Fibroblast of skin of back (primary cell): ENCODE measurements at places on chromosomes 13 and 19.

DNA sequence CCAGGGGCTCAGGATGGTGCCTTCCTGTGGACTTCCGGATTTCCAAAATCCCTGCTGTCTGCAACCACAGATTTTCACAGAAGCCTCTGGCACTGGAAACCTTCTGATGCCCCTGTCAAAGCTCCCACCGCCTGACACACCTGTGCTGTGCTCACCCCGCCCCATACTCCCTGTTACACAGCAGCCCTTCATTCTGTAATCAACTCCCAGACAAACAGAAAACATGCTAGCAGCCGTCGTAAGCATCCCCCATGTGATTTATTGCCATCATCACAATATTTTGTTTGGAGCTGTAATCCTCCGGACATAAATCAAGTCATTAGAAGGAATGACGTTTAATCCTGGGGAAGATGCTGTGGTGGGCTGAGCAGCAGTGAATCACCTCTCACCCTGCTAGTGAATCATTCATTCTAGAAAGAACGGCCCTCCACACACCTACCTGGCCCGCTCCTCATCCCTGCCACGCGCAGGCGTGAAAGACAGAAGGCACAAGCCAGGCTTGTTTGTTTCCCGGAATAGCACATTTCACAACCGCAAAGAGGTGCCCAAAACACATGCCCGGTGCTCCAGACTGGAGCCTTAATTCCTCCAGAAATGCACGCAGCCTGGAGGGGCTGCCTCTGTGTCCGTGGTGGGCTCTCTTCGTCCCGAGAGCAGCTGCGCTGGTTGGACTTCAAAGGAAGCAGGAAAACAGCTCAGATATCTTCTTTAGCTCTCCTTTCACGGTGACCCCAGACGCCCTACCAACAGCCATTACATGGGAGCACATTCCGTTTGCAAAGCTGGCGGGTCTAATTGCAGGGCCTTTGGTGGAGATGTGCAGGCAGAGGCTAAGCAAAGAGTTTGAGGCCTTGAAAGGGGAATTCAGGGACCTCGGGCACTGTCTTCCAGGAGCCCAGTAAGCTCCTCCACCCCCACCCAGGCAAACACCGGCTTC, 41.3 kb upstream of the KCTD15 start:
- DNase-seq, result no peak

DNA sequence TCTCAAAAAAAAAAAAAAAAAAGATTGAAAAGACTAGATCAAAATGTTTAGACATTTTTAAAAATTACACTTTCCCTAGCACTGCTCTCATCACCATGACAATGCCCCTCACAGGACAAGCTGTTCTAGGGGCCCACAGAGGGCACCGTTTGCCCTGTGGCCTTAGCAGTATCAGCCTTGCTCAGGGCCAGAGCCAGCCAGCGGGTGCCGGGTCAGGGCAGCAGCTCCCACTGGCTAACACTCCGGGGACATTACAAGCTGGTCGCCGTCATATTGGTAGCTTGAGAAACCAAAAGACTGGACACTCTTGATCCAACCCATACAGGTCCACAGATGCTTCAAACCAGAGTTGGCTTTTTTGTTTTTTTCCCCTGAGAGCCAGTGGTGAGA, 18.0 kb downstream of the CAPN12 start:
- DNase-seq, result no peak

DNA sequence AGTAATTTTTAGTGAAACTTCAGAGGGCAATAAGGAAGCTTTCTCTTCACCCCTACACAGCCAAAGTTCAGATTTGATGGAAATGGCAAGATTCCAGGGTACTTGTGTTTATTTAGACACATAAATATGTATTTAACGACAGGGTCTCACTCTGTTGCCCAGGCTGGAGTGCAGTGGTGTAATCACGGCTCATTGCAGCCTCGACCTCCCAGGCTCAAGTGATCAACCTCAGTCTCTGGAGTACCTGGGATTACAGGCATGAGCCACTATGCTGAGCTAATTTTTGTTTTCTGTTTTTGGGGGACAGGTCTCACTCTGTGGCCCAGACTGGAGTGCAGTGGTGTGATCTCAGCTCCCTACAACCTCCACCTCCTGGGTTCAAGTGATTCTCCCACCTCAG, 2.0 kb upstream of the SYCE2 start:
- no peak for DNase-seq

GRCh38 chr19:32339988-32340874, 5.2 kb upstream of the ZNF507 start:
- peak; percentile 48 for DNase-seq

- DNase-seq, result no peak
Measured at GRCh38 chr13:48857576-48857975, 118.1 kb upstream of the FNDC3A start.

- DNase-seq, result no peak
Measured at GRCh38 chr13:97234742-97235141, 12.6 kb downstream of the MBNL2 start.

DNA sequence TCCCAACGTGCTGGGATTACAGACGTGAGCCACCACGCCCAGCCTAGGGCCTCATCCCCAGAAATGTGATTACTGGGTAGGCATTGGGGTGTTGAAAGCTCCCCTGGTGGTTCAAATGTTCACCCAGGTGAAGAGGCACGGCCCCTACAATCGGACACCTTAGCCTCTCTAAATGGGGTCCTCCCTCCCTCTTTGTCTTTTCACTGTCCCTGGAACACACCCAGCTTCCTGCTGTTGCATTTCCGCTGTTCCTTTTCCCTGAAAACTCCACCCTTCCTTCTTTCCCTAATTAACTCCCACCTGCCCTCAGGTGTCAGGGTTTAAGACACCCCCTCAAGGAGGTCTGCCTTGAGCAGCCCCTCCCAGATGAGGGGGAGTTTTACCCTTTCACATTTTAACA, 3.6 kb upstream of the PRODH2 start:
- no peak for DNase-seq

GRCh38 chr19:16445238-16446107, 26.3 kb downstream of the EPS15L1 start:
- DNase-seq, result peak; percentile 29

- DNase-seq, result peak; percentile 68
Measured at GRCh38 chr13:97239306-97239705, 17.2 kb downstream of the MBNL2 start.

- DNase-seq, result no peak
Measured at GRCh38 chr13:33158816-33159215, 126.7 kb downstream of the STARD13 start.

- DNase-seq, result no peak
Measured at GRCh38 chr19:50549927-50550593, 18.2 kb downstream of the LRRC4B start.

- no peak for DNase-seq
Measured at GRCh38 chr13:112324116-112324515, 52.0 kb upstream of the SPACA7 start.

GRCh38 chr13:45242524-45242923, 41.7 kb upstream of the KCTD4 start:
- DNase-seq, result no peak

GRCh38 chr13:90396266-90396665, 951.2 kb upstream of the MIR17HG start:
- DNase-seq, result no peak
